ENCODE measurements at places on chromosomes 1 and 21.

DNA sequence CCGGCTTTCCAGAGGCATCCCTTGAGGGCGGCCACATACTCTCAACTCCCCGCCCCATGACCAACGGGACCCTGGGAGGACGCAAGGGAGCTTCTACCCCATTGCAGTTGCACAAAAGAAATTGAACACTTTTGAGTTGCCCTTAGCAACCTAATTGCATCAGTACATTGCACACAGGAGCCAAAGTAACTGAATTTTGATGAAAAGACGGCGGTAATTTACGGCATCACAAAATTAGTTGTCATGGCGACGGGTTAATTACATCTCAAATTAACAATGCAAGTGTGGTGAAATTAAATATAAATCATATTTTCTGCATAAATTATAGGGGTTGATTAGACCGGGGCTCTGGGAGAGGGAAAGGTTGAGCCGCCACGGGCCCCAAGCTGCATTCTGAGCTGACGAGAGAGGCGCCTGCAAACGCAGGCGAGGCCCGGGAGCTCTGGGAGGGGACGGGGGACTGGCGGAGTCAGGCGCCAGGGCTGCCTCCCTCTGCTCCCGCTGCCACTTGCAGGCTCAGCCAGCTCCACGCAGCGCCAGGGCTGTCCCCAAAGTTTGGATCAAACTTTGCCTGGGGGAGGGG lies 61.4 kb downstream of the CASZ1 start:
- DNase-seq = no peak

DNA sequence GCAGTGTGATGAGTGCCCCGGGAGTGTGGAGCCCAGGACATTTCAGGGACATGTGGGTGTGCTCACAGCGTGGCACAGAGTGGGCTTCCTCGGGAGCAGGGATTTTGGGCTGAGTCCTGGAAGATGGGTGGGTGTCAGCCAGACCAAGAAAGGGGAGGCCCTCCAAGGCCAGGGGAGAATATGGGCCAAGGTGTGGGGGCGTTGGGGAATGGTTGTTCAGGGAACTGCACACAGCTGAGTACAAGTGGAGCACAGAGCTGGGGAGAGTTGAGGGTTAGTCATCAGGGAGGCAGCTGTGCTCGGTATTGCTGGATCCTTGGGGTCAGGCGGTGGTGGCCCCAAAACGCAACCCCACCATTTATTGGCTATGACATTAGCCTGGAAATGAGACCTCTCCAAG lies 5.5 kb downstream of the POGK start:
- DNase-seq = no peak

GRCh38 chr1:37817481-37817880 lies 9.5 kb upstream of the YRDC start:
- DNase-seq = no peak

DNA sequence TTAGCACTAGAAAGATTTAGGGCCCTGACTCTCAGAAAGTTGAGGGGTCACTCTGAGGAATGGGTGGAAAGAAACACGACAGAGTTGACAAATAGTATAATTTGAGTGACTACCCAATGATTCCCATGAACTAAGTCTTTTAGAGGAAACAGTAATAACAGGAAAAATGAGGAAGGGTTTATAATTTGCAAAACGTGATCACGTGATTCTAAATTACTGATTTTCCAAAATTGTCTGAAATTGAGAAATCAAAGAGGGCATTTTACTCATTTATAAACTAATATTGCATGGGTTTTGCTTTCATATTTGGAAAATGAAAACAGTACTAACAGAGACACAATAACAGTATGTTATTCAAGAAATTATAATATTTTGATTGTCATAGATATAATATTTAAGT lies 1335.7 kb downstream of the PLA2G4A start:
- DNase-seq = no peak

- DNase-seq = no peak
Observed at GRCh38 chr1:203592156-203592555, 34.5 kb upstream of the ATP2B4 start.

DNA sequence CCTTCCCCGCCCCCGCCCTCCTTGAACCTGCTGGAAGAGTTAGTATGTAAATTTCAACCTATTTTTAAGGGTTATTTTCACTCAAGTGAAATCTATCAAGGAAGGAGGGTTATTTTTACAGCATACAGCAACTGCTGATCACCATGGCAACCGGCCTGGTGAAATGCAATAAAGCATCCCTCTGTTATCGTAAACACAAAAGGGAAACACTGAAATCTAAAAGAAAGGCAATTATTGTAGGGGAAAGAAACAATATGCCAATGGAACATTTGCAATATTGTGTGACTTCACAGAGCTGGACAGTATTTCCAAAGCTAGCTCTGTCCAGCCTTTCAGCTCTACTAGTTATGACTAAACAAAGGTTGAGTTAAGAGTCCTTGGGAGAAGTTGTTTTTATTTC lies 588.3 kb upstream of the PBX1 start:
- DNase-seq = no peak

GRCh38 chr1:222975472-222976122 lies 160.8 kb downstream of the DISP1 start:
- no peak for DNase-seq

DNA sequence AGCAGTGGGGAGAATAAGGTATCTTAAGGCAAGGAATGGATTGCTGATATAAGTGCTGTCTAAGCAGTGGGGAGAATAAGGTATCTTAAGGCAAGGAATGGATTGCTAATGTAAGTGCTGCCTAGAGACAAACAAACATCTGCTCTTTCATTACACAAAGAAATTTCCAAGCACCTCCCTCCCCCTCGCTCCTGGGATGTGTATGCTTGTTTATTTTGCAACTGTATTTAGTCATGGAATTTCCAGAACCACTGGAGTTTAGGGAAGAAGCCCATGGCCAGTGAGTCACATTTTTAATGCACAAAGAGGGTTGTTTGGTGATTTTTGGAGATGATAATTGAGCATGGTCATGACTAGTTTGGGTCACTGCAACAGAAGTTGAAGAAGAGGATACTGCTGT lies 21.5 kb downstream of the PDPN start:
- no peak for DNase-seq

DNA sequence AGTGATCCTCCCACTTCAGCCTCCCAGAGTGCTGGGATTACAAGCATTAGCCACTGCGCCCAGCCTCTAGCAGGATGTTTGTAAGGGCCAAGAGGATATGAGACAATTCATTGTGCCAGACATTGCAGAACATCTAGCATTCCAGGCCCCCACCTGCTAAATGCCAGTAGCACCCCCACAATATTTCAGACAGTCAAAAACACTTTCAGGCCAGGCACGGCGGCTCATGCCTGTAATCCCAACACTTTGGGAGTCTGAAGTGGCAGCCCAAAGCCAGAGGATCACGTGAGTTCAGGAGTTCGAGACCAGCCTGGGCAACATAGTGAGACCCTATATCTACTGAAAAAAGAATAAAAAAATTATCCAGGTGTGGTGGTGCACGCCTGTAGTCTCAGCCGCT lies 12.9 kb downstream of the PPIE start:
- DNase-seq = no peak

- DNase-seq = no peak
Observed at GRCh38 chr1:81689531-81689941, 111.2 kb upstream of the ADGRL2 start.

GRCh38 chr1:67451356-67451755 lies 21.2 kb upstream of the SERBP1 start:
- DNase-seq = no peak

GRCh38 chr1:190436615-190437014 lies 41.0 kb downstream of the BRINP3 start:
- no peak for DNase-seq

GRCh38 chr1:21938732-21939538 lies 1.8 kb upstream of the HSPG2 start:
- DNase-seq = no peak

- no peak for DNase-seq
Observed at GRCh38 chr1:173473599-173474011, 3.5 kb upstream of the PRDX6 start.

DNA sequence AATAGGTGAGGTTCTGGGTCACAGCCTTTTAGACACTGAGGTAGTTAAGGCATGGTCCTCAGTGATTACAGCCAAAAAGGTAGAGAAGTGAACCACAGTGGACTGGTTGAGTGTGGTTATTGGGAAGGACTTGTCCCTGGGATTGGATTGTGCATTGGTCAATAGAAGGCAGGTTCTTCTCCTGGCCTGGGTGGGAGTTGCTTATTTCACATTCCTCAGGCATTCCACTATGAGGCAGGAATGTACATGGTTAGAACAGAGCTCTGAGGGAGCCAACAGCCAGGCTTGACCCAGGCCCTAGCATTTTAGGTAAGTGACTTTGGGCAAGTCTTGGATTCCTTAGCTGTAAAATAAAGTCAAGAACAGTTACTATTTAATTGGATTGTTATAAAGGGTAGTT lies 97.9 kb upstream of the MARK1 start:
- no peak for DNase-seq

GRCh38 chr1:227777646-227778045 lies 37.8 kb upstream of the PRSS38 start:
- no peak for DNase-seq

GRCh38 chr1:91450260-91450659 lies 45.6 kb upstream of the HFM1 start:
- no peak for DNase-seq

DNA sequence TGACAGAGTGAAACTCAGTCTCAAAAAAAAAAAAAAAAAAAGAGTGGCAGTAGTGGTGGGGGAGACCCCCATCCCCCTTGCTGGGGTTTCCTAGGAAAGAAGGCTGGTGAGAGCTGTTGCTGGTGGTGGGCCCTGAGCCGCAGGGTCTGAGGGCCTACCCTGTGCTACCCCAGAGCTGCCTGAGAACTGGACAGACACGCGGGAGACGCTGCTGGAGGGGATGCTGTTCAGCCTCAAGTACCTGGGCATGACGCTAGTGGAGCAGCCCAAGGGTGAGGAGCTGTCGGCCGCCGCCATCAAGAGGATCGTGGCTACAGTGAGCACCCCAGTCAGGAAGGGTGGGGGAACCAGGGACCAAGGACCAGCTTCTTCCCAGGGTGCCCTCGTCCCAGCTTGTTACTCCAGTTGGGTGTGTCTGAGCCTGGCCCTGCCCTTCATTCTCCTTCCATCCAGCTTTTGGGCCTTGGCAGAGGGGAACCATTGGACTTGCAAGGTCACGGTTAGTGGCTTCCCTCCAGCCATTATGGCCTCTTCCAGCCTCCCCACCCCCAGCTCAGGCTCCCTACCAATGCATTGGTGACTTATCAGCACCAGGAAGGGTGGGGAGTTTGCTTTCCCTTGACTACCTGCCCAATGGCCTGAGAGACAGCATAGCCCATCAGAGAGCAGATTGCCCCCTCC lies 10.5 kb downstream of the LDLRAP1 start:
- DNase-seq = no peak

DNA sequence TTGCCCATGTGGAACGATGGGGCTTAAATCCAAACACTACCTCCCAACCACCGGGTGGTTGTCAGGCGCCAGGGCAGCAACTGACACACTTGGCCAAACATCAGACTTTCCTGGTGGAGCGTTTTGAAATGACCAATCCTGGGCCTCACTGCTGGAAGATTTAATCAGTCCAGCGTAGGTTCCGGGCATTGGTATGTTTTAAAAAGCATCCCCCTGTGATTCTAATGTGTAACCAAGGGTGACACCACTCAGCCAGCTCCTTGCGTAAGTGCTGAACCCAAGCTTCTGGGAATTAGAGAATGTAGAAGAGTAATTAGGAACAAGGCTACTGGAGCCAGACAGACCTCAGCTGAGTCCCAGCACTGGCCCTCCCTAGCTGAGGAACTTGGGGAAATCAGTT lies 44.8 kb upstream of the KAZN start:
- no peak for DNase-seq

Measured in stimulated activated CD8-positive, alpha-beta memory T cell treated with anti-CD3 and anti-CD28 coated beads, Interleukin-4, amount 100 ng/mL, for 4 hours (primary cell).